CD4-positive, alpha-beta T cell treated with Interferon alpha-2 for 1 hour (primary cell): ENCODE measurements at places on chromosomes 1 and 21.
A peak's percentile ranks its signal among the peaks of the same experiment; 100 is the strongest.

DNA sequence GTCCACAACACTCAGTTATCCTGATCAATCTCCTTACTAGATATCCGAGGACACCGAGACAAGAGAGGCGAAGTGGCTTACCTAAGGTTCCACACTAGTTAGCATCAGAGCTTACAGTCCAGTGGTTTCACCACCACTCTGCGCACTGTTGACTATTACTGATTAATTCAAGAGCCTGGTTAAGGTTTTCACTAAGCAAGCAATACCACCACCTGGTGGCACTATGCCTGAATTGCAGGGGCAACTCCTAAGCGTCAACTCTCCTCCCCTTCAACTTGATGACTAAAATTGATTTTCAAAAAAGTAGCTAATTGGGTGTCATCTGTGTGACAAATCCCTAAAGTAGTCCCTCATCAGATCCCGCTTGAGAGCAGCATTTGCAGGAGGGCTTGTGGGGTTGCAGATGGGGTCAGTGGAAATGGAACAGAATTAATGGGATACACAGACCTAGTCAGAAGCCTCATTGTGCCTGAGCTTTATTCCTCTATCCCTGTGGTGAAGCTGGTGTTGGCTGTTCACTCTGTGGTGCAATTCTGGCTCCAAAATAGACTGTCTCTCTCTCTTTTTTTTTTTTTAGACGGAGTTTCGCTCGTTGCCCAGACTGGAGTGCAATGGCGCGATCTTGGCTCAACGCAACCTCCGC, 9.1 kb downstream of the TTC22 start:
- DNase-seq, result peak; percentile 22

GRCh38 chr21:39350094-39351005, 1.5 kb upstream of the HMGN1 start:
- DNase-seq, result no peak

DNA sequence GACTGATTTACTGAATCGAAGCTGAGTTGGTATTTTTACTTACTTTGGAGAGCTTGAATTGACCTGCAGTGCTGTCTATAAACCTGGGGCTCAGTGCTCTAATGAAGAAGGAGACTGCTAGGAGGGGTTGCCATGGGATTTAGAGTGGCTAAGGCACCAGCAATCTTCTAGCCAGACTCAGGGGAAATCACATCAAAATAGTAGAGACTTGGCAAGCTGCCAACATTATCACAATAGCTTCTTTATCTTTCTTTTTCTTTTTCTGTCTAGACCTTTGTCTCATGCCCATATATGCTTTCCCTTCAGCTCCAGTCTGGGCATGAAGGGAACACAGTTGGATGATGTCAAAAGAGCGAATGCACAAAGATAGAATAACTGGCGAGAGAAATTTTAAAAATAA, 301.1 kb upstream of the DPYD start:
- no peak for DNase-seq

DNA sequence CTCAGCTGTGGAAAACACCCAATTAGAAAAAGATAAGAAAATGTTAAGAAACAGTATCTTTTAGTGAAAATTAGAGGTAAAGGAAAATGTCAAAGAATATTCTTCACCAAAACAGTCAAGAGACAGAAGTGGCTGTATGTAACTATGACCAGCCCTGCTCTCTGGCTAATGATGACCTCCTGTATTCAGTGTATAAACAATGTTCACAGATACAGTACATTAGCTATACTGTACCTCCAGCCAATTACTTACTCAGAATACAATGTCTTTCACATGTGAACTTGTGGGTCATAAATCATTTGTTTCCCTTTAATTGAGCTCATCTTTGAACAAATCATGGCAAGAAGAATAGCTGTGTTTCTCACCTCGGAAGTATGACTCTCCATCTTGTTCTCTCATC, 432.0 kb downstream of the LMO4 start:
- no peak for DNase-seq

- no peak for DNase-seq
Observed at GRCh38 chr1:202579806-202580205, 130.4 kb downstream of the SYT2 start.

GRCh38 chr1:47532921-47533792, 95.3 kb downstream of the FOXD2 start:
- no peak for DNase-seq

DNA sequence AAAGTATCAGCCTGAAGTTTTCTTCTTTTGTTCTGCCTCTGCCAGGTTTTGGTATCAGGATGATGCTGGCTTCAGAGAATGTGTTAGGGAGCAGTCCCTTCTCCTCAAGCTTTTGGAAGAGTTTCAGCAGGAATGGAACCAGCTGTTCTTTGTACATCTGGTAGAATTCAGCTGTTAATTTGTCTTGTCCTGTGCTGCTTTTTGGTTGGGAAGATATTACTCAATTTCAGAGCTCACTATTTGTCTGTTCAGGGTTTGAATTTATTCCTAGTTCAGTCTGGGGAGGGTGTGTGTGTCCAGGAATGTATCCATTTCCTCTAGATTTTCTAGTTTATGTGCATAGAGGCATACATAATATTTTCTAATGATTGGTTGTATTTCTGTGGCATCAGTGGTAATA, 12.8 kb downstream of the ZNF678 start:
- DNase-seq, result no peak

GRCh38 chr1:174391716-174392115, 56.0 kb upstream of the GPR52 start:
- DNase-seq, result no peak

DNA sequence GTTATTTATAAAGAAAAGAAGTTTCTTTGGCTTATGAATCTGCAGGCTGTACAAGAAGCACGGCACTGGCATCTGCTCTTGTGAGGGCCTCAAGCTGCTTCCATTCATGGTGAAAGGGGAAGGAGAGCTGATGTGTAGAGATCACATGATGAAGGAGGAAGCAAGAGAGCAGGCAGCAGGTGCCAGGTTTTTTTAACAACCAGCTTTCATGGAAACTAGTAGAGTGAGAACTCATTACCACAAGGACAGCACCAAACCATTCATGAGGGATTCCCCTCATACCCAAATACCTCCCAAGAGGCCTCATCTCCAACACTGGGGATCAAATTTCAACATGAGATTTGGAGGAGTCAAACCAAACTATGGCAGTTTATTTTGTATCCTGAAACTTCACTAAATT, 85.8 kb upstream of the CAMK1G start:
- DNase-seq, result no peak

DNA sequence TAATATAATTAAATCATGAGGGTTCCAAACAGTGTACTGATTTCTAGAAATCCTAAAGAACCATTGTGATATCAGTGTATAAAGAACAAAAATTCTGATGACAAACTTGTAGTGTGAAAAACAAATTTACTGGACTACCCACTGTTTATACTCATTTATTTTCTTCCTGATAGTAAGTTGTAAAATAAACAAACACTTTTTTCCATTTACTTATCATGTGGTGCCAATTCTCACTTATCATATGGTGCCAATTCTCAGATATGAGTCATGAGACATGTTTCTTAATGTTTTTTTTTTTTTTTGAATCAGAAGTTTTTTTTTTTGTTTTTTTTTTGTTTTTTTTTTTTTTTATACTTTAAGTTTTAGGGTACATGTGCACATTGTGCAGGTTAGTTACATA, 137.7 kb downstream of the LEPR start:
- no peak for DNase-seq

DNA sequence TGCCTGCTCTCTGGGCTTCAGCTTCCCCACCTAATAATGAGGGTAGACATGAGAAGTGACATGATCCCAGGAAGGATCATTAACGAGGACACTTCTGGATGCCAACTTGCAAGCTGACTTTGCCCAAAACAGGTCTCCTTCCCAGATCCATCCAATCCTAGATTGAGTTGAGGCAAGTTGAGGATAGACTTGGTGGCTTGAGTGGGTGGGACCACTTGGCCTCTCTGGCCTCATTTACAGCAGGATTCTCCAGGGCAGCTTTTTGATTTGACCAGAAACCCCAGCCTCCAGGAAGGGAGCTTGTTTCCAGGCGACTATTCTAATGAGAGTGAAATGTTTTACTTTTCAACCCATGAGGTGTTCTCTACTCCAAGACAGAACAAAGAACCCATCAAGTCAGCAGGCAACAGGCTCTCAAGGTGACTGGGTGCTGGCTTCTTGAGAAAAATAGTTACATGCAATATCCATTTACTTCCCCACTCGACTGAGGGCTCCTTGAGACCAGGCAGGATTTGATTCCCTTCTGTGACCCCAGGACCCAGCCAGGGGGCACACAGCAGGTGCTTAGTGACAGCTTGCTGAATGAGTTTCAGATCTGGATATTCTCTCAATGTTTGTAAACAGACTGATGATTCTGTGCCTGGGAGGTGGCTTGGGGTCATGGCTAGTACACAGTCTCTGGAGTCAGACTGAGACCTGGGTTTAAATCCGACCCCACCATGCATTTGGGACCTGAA, 128.2 kb downstream of the DMRTB1 start:
- no peak for DNase-seq

- no peak for DNase-seq
Observed at GRCh38 chr1:179184403-179184802, 45.1 kb downstream of the ABL2 start.

- peak; percentile 93 for DNase-seq
Observed at GRCh38 chr1:150515328-150516049, at the start of gene FALEC. Gene FALEC (plus strand): TSS chr1:150515752.

- no peak for DNase-seq
Observed at GRCh38 chr1:3431266-3431665, 23.2 kb upstream of the ARHGEF16 start.

DNA sequence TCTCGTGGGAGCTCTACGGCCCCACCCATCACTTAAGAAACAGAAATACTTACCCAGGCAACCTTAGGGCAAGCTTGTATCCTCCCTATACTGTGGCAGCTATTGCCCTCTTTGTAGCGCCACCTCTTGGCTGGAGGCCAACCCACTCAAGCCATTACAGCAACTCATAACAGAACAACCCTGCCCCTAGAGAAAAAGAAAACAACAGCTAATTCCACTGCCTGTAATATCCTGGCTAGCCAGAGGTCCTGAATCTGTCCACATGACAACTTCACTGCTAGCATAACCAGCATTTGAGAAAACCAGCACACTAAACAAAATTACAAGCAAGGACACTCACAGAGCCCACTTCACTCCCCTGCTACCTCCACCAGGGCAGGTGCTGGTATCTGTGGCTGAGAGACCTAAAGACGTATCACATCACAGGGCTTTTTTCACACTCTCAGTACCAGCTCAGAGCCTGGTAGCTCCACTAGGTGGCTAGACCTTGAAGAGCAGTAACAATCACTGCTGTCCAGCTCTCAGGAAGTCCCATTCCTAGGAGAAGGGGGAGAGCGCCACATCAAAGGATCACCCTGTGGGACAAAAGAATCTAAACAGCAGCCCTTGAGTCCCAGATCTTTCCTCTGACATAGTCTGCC, 14.5 kb upstream of the MX1 start:
- DNase-seq, result no peak

DNA sequence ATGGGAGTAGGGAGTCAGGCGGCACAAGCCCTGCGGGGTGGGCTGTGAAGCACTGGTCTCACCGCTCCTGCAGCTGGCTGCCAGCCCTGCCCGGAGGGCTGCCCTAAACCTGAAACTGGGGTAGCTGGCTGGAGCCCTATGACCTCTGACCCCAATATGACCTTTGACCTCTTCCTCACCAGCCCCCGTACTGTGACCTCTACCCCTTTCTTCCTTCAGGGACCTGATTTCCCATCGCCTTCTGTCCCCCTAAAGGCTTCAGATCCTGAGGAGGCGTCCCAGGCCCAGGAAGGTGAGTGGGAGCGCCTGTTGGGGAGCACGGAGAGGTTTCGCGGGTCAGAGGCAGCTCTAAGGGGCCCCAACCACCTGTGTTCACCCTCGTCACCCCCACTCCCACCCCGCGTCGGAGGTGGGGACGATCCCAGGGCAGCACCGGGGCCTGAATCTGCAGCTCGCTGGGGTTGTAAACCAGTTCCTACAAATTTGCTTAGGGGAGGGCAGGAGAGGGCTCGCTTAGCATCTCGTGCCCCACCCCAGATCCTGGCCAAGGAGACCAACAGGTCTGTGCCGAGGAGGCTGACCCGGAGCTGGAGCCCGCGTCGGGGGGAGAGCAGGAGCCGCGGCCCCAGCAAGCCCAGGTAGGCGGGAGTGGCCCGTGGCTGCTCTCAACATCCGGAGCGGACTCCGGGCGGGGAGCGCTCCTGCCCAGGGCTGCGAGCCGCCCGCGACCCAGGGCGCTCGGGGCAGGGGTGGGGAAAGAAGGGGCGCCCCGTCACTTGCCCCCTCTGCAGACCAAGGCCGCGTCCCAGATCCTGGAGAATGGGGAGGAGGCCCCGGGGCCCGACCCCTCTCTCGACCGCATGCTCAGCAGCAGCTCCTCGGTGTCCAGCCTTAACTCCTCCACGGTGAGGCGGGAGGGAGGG, 7.3 kb downstream of the SYTL1 start:
- DNase-seq, result no peak

GRCh38 chr1:181742426-181742825, 259.1 kb downstream of the CACNA1E start:
- DNase-seq, result no peak

- no peak for DNase-seq
Observed at GRCh38 chr1:5747426-5748285, 244.6 kb downstream of the NPHP4 start.

DNA sequence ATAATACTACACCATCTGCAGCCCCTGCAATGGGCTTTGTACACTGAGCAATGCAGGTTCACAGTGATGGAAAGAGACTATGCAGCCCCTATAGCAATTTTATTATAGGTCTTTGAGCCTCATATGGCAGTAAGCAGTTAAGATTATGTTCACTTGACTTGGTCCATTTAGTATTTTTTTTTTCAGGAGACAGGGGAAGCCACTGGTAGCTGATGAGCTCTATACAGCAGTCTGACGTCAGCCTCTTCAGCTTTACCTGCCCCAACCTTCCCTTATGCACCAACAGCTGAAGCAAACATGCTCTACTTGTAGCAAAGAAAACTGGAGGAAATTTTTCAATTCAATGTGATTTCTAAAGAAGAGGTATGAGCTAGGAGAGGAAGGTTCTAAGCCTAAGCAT, 32.2 kb downstream of the AIDA start:
- no peak for DNase-seq

DNA sequence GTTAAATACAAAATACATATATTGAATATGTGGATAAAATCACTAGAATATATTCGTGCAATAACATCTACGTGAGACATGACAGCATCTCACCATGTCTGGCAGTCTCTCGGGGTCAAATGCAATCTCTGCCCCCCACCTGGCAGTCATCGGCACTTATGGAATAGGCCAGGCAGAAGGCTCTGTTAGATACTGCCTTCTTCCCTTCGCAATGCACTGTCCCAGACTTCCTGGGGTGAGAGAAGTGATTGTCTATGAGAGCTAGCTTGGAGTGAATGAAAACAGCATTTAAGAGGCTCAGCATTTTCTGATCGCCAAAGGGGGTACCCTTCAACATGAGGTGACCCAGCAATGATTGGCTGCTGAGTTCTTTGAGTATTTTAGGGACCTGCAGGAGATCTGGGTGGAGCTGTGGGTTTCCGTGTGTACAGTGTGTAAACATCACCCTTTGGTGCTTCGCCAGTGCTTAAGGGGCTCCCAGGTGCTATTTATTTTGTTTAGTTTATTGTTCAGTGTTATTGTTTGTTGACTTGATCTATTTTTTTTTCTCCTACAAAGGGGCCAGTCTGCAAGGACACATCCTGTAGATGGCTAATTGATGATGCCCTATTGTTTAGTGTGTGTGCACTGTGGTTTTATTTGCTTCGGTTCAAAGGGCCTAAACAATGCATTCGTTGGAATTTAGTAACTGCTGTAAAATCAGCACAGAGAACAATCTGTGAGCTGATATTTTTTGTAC, 10.2 kb downstream of the ERG start:
- no peak for DNase-seq

- no peak for DNase-seq
Observed at GRCh38 chr1:44568128-44568900, 106.0 kb downstream of the TMEM53 start.

GRCh38 chr1:232769733-232770132, 35.5 kb upstream of the MAP10 start:
- DNase-seq, result no peak

GRCh38 chr1:52007215-52008002, 16.9 kb upstream of the RAB3B start:
- no peak for DNase-seq
